ENCODE measurements at places on chromosomes 3 and 15.

DNA sequence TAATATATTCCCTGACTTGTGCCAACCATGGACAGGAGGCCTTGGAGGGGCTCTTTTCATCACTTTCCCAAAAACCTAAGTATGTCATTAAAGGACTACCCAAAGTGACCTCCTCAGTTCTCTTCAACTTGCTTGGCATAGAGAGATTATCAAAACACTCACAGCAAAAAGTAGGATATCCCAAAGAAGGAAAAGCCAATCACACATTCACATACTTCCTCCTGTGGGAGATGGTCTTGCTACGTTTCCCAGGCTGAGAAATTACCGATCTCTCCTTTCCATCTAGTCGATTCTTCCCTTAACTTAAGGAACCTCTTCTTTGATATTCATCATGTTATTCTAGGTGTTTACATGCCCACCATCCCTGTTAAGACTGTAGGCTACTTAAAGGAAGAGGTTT is 9.1 kb downstream of the DPPA4 start:
- no peak for DNase-seq

- no peak for DNase-seq
These were observed 837.9 kb downstream of the OTOL1 start for GRCh38 chr3:162334537-162334936.

DNA sequence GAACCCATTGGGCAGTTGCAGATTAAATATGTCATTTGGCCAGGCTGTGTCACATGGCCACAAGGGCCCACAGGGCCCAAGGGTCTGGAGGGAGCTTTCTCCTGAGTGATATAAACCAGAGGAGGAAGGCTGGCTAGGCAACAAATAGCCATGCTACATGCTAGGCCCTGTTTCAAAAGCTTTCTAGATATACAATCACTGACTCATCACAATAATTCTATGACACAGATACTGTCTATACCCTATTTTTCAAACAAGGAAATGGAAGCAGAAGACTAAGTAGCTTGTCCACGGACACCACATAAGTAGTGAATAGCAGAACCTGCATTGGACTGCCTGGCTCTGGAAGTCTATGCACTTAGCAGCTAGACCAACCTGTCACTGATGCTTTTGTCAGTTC is 625.4 kb downstream of the NTRK3 start:
- no peak for DNase-seq

DNA sequence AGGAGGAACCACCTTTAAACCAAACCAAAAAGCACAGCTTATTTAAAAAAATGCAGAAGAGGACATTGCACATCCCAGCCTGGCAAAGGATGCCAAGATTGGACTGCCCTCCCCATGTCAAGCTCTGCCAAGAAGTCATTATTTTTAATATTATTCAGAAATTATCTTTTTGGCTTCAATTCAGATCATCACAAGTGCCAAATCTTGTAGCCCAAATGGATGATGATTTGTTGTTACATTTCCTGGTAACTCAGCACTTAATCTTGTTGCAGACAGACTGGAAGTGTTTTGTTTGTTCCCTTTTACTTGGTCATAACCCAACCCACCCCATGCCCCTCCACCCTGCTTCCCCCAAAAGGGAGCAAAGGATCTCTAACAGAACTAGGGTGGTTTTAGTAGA is 28.1 kb upstream of the LXN start:
- no peak for DNase-seq

- no peak for DNase-seq
These were observed 100.5 kb downstream of the AKAP13 start for GRCh38 chr15:85480923-85481322.

- DNase-seq, result no peak
These were observed 93.1 kb upstream of the SAMMSON start for GRCh38 chr3:69906351-69906966.

GRCh38 chr3:173410849-173411248 is 13.3 kb downstream of the NLGN1 start:
- DNase-seq, result peak; percentile 69

DNA sequence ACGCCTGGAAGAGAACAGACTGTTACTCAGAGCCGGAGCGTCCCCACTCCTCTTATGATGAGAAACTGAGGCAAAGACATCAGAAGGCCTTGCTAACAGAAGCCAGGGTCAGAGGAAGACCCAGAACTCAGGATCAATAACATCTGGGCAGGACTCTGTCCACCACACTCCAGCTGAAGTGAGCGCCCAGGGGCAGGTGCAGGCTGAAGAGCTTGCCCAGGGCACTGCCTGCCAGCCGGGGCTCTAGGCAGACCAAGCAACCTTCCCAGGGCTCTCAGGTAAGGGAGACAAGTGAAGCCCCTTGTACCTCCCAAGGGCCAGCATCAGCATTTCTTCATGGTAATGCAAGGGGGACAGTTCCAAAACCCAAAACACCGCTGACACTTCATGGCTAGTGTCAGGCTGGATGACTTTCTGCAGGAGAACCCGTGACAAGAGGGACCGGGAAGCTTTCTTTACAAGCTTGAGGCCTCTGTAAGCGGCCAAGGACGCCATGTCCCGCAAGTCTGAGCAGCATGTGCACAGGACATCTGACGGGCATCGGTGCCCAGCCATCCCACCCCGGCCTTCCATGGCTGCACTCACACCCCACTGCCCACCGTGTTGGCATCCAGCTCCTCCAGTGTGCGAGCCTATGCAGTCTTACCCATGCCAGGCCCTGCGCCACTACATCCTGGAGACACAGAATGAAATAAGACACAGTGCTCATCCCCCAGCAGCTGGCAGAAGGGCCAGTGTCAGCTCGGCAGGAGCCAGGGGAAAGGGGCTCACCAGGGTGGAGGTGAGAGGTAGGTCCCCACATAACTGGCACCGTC is 14.1 kb downstream of the XXYLT1 start:
- no peak for DNase-seq

GRCh38 chr3:40312661-40313226 is 3.2 kb downstream of the EIF1B start:
- no peak for DNase-seq
